IPS DF 6.9 (cell line): ENCODE measurements at places on chromosomes 13 and 19.

DNA sequence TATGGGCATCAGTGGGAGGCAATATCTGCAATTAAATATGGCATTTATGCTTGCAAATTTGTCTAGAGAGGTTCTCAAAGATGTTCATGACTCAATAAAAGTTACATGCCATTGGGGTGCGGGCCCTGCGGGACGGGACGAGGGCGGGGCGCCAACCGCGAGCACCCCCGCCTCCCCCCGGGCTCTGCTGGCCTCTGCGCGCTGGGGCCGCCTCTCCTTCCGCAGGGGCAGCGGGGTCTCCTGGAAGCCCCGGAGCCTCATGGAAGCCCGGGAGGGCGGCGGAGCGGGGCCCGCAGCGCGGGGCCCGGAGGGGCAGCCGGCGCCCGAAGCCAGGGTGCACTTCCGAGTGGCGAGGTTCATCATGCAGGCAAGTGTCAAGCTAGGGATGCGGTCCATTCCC is 179.2 kb downstream of the TPTE2 start:
- DNase-seq: no peak

DNA sequence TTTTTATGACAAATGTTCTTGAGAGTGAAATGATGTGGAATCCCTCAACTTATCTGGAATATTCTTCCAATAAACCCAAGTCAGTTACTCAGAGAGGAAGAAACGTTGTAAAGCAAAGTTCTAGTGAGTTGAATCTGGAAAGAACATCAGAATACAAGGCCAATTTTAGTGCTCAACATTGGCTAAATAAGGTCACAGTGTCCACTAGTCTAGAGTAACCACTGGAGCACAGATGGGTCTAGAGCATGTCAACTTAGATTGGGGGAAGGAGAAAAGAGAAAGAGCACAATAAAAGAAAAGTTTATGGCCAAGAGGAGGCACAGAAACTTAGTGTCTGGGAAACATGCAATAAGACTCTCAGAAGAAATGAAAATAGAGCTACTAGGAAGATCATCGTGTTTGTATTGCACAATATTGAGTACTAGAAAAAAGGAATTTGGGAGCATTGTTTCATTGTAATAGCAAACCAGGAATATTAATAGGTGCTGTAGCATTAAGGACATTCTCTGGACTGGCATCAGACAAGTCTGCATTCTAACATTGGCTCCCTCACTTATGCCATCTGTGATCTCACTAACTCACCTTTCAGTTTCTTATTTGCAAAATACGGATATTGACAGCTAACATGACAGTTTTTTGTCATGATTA is 1318.5 kb downstream of the PCDH9 start:
- DNase-seq: no peak

- DNase-seq: no peak
These were observed 2.2 kb downstream of the PDE4C start for GRCh38 chr19:18223860-18224524.

- DNase-seq: no peak
These were observed 16.3 kb downstream of the KBTBD7 start for GRCh38 chr13:41178040-41178439.

DNA sequence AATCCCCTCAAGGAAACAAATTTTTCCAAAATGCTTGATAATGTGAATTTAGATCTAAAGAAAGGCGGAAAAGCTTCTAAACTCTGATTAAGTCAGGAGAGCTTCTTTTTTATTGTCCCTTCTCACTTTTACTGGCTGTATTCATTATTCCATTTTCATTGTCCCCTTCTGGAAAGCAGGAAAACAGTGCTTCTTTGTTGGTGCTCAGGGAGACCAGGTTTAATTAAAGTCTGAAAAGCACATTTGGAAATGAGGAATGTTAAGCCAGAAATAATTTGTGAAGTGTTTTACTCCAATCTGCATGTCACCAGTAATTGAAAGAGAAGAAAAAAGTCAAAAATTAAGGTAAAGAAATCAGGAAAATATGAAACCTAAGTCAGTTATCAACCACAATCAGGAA is 43.5 kb upstream of the TSC22D1 start:
- DNase-seq: no peak

GRCh38 chr13:53612200-53612599 is 583.6 kb downstream of the OLFM4 start:
- no peak for DNase-seq

DNA sequence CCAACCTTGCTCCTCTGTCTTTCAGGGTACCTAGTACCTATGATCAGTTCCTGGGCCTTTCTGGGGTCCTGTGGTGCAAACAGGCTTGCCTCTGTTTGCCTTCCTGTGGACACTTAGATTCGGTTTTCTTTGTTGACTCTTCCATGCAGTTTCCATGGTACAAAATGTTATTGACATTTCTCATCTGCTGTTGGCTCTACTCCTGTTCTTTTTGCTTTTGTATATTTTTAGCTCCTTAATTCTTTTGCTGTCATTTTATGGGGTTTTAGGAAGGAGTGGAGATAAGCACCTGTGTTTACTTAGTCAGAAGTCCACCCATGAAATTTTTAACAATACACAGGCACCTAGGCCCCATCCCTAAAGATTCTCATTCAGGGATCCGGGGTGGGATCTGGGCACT is 20.5 kb upstream of the CNMD start:
- no peak for DNase-seq

GRCh38 chr13:111789011-111789410 is 277.9 kb upstream of the SOX1 start:
- DNase-seq: no peak

DNA sequence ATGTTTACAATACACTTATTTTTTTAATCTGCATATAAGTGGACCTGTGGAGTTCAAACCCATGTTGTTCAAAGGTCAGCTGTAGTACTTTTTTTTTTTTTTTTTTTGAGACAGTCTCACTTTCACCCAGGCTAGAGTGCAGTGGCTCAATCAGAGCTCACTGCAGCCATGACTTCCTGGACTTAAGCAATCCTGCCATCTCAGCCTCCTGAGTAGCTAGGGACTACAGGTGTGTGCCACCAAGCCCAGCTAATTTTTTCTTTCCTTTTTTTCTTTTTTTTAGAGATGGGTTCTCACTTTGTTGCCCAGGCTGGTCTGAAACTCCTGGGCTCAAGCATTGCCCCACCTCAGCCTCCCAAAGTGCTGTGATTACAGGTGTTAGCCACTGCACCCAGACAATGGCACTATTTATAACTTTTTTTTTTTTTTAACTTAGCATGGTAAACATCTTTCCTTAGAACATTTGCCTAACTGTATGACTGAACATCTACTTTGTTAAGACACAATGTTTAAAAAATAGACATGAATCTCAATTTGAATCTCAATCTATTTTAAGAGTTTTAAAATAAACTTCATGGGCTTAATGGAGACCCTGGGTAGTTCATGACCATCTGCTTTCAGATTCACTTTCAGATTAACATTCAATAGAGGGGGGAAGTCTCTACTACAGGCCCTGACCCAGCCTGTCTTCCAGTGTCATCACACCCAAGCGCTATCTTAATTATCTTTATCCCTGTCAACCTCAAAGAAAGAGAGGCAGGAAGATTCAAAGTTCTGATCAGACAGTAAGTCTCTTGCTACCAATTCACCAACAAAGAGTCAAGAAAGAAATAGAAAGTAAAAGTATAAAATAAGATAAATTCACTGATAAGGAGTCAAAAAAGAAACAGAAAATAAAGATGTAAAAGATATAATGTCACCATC is 97.7 kb upstream of the DOCK9 start:
- DNase-seq: no peak

DNA sequence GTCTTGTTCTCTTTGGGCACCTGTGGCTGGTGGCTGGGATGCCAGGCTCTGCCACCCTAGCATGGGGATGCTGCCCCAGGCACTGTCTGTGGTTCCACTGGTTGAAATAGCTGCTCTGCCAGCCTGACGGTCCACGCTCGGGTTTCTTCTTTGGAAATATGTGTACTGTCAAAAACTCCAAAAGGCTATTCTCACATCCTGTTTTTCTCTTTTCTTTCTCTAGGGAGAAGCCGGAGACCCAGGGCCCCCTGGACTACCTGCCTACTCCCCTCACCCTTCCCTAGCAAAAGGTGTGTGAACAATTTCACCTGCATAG is 115.0 kb downstream of the RAB20 start:
- DNase-seq: no peak
